ENCODE measurements at places on chromosomes 7 and 10. TPM values are rescaled to one million over a fixed set of nuclear protein-coding genes. Genes with fewer than 3 reads are reported as not detected.

DNA sequence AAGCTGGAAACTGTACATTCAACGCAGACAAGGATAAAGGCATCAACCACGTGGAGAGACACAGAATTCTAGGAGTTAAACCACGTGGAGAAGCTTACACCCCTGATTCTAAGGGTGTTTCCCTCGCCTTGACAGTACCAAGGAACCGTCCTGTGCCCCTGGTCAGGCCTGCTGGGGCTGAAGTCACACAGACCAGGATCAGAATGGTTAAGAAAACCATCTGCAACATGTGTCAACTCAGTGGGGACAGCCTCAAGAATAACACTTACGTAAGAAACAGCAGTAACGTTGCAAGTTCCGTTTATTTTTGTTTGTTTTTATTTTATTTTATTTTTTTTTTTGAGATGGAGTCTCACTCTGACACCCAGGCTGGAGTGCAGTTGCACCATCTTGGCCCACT, 55.6 kb downstream of the CHST15 start:
- no peak for DNase-seq

DNA sequence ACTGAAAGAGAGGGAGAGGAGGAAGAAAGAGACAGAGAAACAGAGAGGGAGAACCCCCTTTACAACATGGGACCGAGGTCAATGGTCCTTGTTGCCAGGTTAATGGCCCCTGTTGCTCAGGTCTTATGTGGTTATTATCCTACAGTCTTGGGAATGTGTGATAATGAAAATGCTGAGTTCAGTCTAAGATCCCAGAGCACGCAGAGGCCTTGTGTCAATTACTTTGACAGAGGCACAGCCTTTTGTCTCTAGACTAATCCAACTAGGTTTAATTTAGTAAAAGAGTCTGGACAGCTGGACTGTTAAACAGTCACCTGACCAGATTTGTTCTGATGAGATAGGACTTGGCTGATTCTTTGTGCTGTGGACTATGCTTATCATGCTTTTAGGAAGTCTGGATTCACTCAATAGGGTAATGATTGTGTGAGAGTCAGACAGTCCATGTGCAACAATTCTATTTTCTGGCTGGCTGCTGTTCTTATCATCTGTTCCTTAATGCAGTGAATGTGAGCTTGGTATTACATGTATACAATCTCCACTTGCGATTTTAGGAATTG, 157.4 kb upstream of the MAGI2 start:
- no peak for DNase-seq

- peak; percentile 79 for DNase-seq
These were observed 621 bp downstream of the P4HA1 start for GRCh38 chr10:73096041-73096448.

- DNase-seq: no peak
These were observed 18.5 kb upstream of the TRIM56 start for GRCh38 chr7:101066833-101067177.

DNA sequence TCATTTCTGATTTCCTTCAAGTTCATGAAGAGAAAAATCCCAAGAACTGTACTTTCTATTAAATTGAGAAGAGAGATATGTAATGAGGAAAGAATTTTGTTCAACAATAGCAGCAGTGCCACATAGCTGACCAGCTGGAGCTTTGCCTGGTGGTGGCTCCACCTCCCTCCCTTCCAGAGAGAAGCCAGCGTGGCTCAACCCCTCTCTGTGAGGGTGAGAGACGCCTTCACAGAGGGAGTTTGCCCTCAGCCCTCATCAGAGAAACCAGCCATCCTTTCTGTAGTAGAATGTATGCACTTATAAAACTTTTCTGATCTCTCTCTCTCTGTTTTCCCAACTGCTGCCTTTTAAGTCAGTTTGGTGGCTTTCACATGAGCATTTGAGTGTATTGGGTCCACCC, 20.5 kb upstream of the COL1A2 start:
- DNase-seq: no peak

DNA sequence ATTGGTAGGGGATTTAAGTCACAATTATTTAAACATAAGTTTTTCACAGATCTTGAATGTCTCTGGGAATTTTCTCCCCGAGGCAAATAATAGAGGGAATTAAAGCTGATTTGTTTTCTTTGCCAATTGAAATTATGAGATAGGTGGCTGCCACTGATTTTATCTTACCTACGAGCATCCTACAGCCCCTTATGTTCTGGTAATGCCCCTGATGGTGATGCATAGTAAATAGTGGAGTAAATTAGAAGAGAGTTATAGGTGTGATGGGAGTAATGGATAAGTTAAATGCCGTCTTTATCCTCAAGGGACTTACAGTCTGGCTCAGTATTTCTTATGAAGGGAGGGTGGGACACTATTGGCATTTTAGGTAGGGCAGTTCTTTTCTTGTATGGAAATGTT, 58.1 kb downstream of the HDAC9 start:
- DNase-seq: no peak

The RPEL1 gene
- total RNA-seq: not detected

The KLF14 gene
- total RNA-seq: not detected
